Temporal lobe (tissue), 4 donors: ENCODE measurements at places on chromosomes 3 and 15. TPM values are rescaled to one million over a fixed set of nuclear protein-coding genes. Genes with fewer than 3 reads are reported as not detected.

ZNF280D gene
- 79.9 TPM for total RNA-seq

CCDC54 gene
- 0.25 TPM for total RNA-seq

GPR15 gene
- not detected for total RNA-seq

ZNF860 gene
- 2.2 TPM for total RNA-seq

SCAANT1 gene
- not detected for total RNA-seq

ANKUB1 gene
- total RNA-seq: 0.25 TPM

CHRNA5 gene
- 2.0 TPM for total RNA-seq

SPTSSB gene
- total RNA-seq: 3.0 TPM

NEK10 gene
- 18.7 TPM for total RNA-seq

TF gene
- total RNA-seq: 2.7 TPM

ZNF80 gene
- not detected for total RNA-seq

MAGI1 gene
- 40.8 TPM for total RNA-seq

BCHE gene
- 14.0 TPM for total RNA-seq

TIMP4 gene
- 3.4 TPM for total RNA-seq

CHAC1 gene
- 2.7 TPM for total RNA-seq

SMAD6 gene
- 1.7 TPM for total RNA-seq

ASB14 gene
- total RNA-seq: not detected

SERPINI2 gene
- total RNA-seq: 0.74 TPM

GOLGA8G gene
- not detected for total RNA-seq

CD80 gene
- 0.49 TPM for total RNA-seq
